ENCODE measurements at places on chromosomes 6 and 20.

- no peak for DNase-seq
Observed at GRCh38 chr6:41056768-41057490, 3.9 kb downstream of the APOBEC2 start.

GRCh38 chr20:43567477-43567876 is 8.7 kb downstream of the SGK2 start:
- DNase-seq, result no peak

DNA sequence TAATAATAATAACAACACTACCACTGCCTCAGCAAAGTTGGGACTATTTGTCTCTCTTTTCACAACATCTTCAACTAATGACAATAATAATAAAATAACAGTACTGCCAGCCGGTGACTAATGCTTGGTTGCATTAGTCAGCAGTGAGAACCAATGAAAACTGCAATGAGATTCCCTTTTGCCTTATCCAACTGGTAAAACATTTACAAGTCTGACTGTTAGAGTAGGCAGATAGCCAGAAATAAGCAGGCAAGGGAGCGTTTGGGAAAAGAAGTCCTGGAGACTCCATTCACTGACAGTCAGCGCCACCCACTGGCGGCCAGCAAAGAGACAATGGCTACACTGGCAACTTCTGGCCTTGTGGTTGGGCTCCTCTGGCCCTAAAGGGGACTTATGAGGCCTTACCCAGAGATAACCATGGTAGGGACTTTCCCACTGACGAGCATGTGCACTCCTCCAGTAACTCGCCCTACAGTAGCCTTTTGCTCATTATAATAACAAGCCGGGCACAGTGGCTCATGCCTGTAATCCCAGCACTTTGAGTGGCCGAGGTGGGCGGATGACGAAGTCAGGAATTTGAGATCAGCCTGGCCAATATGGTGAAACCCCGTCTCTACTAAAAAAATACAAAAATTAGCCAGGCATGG is 3.4 kb upstream of the NSFL1C start:
- no peak for DNase-seq

DNA sequence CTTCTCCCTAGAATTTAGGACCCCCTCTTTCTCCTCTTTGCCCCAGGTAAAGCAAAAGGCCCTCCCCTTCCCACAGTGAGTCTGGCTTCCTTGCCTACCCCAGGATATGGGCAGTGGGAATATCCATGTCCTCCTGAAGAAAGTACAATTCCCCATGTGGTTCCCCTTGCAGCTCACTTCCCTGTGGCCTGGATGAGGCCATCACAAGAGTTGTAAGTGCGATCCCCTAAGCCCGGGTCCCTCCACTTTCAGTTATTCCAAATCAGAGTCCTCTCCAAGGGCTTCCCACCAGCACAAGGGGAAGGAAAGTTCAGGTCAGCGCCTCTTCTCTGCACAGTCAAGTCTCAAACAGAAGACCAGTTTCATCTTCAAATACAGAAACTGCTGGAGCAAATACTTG is 10.2 kb upstream of the PTPN1 start:
- no peak for DNase-seq

DNA sequence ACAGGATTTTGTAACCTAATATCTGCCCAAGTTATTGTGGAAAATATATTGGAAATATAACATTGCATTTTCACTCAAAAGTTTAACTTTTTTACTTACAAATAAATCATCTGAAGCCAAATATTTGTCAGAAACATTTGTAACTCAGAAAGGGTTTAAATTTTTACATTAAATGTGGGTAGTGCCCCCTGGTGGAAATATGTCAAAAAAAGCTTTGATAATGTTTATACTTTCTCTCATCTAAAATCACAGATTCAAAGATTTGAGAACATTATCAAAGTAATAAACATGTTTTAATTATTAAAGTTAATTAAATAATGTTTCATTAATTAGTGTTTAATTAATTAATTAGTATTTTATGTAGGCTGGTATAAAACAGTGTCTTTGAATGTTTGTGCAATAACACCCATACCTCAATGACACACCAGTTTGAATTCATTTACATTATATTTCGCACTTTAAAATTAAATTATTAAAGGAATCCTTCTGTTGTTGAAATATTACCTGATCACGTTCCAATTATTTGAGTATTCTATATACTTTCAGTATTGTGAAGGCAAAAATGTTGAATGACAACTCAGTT is 320.1 kb upstream of the FKBP1C start:
- no peak for DNase-seq

DNA sequence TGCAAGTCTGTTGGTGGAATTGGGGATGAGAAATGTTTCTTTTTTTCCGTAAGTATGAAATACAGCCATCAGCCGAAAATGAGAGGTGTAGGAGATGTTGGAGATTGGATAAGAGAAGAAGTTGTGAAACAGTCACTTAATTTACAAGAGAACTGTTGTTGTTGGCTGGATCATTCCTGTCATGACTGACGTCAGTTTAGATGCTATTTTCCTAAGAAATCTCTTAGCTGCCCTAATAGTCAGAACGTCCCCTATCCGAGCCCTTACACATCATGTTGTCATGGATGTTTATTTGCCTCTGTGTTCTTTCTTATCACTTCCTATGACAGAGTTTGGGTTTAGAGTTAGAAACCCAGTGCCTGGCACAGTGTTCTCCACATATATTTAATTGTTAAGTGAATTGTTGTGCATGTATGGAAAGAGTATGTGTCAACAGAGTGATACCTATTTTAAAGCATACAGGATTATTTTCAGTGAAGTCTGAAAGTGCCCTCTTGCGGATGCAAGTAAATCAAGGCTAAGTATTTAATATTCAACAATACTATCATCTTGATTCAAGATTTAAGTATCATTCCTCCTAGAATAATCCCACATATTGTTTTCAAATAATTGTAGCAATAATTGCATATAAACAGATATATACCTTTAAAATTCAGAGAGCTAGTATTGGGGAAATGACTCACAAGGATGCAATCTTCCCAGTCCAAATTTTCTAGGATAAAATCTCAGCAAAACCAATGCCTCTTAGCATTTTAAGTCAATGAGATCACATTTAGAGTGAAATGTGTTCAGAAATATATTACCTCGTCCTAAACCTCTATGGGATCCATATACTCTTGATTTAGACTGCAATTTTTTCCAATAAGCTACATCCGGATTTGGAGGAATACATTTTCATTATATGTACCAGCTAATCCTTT is 309.9 kb upstream of the NOX3 start:
- no peak for DNase-seq

DNA sequence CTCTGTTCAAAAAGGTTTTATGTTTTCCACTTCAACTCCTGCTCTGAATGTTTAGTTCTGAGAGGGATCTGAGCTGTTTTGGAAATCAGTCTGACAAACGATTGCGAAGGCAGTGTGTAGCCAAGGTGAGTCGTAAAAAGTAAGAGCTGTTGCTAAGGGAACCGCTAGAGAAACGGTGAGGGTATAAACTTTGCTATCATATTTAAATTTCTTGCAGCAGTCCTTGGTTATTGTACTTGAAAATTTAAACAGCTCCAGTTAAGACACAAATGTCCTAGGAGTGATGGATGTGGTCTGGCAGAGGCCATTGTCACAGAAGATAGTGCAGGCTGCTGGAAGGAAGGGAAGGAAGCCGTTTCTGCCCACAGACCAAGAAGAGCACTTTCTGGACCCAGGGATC is 64.9 kb upstream of the CITED2 start:
- no peak for DNase-seq

DNA sequence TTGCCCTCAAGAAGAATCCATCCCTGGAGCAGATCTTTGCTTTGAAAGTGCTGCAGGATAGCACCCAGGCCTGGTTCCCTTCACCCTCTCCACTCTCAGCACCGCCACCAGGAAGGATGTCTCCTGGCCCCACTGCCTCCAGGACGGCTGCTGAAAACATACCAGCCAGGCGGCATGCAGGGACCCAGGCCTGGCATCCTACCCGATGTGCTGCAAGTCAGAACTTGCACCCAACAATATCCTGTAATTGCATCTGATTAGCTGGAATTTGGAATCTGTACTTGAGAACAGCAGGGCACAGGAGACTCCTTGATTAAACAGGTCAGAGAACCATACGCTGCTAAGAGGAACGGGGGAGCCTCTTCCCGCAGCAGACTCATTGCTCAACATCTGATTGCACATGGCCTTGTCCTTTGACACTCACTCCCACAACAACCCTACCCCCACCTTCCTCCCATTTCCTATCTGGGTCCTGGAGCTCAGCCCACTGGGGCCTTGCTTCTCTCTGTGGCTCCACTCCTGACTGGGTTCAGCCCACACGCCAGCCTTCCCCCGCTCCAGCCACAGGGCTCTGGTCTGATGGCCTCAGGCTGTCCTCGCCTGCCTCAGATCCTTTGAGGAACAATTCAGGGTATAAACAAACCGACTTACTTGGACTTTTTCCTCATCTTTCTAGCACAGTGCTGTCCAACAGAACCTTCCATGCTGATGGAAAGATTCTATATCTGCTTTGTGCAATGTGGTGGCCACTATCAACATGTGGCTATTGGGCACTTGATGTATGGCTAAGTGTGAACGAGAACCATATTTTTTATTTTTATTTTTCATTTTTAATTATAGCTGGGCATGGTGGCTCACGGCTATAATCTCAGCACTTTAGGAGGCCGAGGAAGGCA is 78.0 kb downstream of the FGD2 start:
- no peak for DNase-seq

- no peak for DNase-seq
Observed at GRCh38 chr6:110938171-110938570, 20.3 kb upstream of the GTF3C6 start.

GRCh38 chr20:45957021-45957941 is 14.7 kb downstream of the ZNF335 start:
- DNase-seq, result no peak

GRCh38 chr6:147381712-147382111 is 126.8 kb upstream of the SAMD5 start:
- no peak for DNase-seq

DNA sequence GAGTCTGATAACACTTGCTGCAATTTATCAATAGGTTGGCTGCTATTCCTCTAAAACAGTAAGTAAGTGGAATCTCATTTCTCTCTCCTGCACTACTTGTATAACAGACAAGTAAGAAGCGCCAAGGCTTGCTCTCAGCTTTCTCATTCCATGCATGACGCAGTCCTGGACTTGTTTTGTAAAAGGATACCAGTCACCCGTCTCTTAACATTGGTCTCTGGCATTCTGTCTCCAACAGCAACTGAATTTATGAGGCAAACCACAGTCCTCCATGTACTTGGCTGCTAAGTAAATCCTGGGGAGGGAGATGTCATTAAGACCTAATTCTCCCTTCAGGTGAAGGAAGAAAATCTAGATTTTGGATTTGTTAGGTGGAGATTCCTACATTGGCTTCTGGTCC is 115.4 kb downstream of the OPN5 start:
- no peak for DNase-seq

- DNase-seq, result no peak
Observed at GRCh38 chr20:9442858-9443257, 71.5 kb upstream of the LAMP5 start.

DNA sequence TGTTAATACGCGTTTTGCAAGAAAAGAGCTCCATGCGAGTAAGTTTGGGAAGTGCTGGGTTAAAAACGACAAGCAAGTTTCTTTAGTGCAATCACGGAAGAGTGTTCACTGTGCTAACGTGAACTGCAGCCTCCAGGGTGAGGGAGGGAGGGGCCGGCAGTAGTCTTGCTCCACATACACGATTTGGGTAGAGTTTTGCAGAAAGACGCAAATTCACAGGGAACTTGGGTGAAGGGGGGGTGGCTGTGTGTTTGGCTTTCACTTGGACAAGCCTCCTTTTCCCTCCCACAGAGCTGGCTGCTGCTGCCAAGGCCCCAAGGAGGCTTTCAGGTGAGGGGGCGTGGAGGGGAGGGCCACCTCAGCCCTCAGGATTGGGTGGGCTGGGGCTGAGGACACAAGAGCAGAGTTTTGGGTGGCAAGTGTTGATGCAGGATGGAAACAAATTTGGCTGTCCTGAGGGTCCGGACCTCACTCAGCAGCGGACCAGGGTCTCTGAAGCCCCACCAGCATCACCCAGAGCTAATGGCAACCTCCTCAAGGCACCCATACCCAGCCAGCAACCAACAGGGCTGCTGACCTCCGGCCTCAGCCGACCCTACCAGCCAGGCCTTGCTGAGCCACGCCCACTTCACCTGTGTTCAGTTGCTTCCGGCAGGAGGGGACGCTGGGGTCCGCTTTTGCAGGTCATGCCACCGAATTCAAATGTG is 204.5 kb downstream of the ERMARD start:
- no peak for DNase-seq

GRCh38 chr20:23624324-23624691 is 13.4 kb downstream of the CST3 start:
- no peak for DNase-seq

GRCh38 chr6:16844183-16844582 is 82.9 kb upstream of the ATXN1 start:
- no peak for DNase-seq

- DNase-seq, result no peak
Observed at GRCh38 chr6:63014290-63014689, 197.0 kb upstream of the FKBP1C start.

DNA sequence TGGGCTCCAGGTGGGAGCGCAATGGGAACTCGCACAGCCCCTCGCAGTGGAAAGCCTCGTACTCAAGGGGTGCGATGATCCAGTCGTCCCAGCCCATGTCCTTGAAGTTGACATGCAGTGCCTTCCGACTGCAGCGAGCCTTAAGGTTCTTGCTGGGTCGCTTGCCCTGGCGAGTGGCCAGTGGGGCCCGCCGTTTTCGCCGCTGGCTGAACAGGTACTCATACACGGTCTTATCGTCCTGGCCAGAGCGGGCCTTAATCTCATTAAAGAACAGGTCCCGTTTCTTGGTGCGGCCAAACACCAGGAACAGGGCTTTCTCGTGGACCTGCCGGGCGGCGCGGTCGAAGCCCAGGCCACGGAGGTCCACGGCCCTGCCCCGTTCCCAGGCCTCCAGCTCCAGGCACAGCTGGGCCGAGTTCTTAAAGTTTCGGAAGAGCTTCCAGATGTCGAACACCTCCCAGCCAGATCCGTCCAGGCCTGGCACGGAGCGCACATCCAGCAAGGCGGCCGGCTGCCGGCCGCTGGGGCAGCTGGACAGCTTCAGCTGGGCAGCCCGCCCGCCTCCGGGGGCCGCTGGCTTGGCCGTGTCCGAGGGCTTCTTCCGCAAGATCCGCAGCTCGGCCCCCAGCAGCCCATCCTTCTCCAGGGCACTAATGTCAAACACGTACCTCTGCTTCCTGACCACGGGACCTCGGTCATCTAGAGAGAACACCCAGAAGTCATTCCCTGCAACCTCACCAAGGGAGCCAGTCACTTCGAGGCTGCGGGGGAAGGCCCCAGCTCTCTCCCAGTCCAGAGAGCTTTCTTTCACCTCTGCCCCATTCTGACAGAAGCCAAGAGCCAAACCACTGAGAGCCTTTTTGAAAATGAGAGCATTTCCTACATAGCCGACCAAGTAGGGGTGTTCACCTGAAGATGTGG is 3.7 kb downstream of the GDF5 start:
- DNase-seq, result no peak

GRCh38 chr20:7272512-7272911 is 505.0 kb downstream of the BMP2 start:
- no peak for DNase-seq

- DNase-seq, result no peak
Observed at GRCh38 chr6:74638412-74638811, 567.4 kb downstream of the COL12A1 start.

DNA sequence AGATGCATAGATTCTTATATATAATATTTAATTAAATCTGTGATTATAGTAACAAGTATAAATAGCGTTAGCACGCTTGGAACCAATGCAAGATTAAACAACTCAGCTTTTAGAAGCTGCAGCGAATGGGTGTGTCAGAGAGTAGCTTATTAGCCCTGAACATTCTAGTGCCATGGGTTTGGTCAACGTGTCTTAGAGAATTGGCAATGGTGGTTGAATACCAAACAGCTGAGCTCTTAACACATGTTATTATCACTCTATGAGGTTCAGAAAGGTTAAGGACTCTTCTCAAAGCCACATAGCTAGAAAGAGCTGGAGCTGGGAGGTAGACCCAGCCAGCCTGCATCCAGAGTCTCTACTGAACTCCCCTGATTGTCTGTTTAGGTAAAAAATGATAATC is 284.2 kb upstream of the CHD6 start:
- no peak for DNase-seq

All from effector CD4-positive, alpha-beta T cell (primary cell).